GM19239 (cell line): ENCODE measurements at places on chromosomes 5 and 9.

- DNase-seq = no peak
These were observed 608.0 kb upstream of the ACO1 start for GRCh38 chr9:31776471-31776870.

DNA sequence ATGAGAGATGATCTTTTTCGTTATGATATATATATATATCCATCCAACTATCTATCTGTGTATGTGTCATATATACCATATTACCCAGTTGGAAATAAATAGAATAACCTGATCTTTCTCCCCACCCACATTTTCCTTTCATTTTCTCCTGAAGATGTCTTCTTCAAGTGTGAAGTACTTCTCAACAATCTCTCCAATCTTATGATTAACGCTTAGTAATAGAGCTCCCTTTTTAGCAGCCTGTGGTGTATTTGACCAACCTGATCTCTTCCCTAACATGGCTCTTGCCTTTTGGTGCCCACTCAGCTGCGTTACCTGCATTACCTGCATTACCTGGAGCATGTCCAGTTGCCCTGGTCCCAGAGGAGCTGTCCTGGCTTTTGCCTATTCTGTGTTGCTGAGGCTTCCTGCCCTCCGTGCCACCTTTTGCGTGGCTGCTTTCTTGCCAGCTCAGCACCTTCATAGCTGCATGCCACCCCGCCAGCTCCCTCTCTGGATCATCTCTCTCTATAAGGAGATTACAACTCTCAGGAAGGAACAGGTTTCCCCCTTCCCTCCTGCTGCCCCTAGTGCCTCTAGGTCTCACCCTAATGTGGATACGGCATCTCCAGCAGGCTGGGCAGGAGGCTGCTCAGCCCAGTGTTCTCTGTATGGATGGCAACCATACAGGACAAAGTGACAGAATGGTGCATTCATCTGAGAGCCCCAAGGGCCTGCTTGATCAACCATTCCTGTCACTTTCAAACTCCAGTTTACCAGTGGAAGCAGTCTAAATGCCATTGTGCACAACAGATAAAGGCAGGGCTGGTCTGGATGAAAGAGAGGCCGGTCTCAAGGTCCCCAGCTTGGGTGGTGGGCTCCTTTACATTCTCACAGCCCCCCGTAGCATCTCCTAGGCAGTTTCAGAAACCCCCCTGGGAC, 126.7 kb downstream of the GADD45G start:
- no peak for DNase-seq

GRCh38 chr9:35980289-35981011, 22.5 kb upstream of the OR2S2 start:
- no peak for DNase-seq

- DNase-seq = no peak
These were observed 419.0 kb downstream of the PLK2 start for GRCh38 chr5:58040846-58041245.

DNA sequence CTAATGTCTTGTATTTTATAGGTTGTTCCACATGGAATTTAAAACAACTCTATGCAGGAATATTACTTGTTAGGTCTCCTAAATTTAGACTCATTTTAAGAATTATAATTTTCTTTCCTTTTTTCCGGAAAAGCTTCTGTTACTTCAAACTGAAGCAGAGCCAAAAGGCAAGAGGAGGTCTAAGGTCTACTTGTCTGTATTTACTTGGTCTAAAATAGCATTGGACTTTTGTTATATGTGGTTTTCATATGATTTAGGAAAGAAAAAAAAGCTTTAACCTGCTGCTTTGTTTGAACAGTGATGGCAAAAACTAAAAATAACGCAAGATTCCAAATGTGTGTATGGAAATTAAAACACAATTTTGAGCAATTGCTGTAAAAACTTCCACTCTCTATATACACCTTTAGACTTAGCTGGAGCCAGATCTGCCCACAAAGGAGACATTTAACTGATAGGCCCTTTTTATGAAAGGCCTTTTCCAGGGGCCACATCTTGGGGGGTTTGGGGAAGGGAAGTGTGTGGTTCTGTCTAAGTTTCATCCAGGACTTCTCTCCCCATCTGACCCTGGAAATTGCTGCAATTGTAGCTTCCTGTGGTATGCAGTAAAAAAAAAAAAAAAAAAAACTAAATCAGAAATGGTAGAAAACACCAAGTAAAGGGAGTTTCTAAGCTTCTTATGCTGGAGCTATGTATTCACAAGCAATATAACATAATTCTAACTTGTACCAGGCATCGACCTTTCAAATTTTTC, 307.7 kb upstream of the MEF2C start:
- DNase-seq = no peak

DNA sequence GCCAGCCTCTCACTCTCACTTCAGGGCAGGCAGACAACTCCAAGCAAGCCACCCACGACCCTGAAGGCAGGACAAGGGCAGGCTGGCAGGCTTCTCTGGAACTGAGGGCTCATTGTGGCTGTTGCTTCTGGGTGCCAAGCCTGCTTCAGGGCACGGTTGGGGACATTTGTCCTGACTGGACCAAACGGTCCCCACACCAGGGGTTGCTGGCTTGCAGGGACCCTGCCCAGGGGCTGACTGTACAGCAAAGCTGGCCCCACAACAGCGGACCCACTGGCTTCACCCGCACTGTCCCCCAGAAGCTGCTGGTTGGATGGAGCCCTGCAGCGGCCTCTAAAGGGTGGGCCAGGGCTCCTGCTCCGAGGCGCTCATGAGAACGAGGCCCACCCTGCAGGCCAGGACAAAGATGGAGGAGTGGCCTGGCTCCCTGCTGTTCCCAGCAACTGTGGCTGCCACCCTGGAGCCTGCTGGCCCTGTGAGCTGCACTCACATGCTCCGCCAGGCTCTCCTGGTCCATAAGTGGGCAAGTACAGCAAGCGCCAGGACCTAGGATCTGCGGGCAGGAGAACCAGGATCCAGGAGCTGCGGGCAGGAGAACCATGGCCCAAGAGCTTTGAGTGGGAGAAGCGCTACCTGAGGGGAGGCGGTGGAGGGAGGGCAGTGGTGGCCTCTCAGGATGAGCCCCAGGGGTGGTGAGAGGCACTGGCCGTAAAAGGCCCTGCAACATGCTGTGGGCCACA, 34.4 kb upstream of the NSMF start:
- DNase-seq = no peak

- no peak for DNase-seq
These were observed 356.8 kb downstream of the SPOCK1 start for GRCh38 chr5:137142346-137142745.

GRCh38 chr5:127031147-127031862, 947 bp upstream of the MARCHF3 start:
- no peak for DNase-seq

- DNase-seq = no peak
These were observed 57.5 kb downstream of the CDH18 start for GRCh38 chr5:19930451-19930850.

GRCh38 chr9:113274474-113275156, 757 bp downstream of the CDC26 start:
- DNase-seq = peak; percentile 40

DNA sequence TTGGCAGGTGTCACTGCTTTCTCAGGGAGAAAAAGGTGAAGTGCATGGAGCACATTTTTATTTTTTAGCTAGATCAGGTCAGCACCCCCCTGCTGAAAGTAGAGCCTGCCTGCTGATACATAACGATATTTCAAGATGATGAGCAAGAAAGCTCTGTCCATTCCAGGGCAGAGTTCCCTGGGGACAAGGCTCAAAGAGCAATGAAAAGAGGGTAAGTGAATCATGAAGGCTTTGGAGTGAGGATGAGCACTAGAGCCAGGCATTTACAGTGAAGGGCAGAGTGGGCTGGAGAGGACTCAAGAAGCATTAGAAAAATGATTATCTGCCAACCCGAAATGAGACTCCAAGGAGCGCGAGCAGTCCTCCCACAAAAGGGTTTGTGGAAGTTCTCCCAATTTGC, 345.7 kb downstream of the TLE4 start:
- DNase-seq = no peak

GRCh38 chr5:180128671-180129261, 57.2 kb upstream of the RNF130 start:
- no peak for DNase-seq

GRCh38 chr5:14445576-14446290, 135.9 kb upstream of the OTULINL start:
- no peak for DNase-seq

DNA sequence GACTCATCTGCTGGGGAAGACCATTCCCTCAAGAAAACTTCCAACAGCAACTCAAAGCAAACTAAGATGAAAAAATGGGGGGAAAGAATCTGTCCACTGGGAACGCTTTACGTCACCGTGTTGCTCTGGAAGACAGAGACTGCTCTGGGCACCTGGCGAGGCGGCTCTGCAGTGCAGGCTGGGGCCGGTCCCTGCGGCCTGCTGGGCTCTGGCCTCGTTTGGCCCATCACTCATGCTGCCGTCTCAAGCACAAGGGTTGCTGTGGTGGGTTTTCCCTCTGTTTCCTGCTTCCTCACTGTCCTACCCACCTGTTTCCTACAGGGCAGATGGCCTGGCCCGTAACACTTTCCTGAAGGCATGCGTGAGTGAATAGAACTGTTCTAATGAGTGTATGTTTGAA, 92.9 kb upstream of the OTULINL start:
- DNase-seq = no peak

DNA sequence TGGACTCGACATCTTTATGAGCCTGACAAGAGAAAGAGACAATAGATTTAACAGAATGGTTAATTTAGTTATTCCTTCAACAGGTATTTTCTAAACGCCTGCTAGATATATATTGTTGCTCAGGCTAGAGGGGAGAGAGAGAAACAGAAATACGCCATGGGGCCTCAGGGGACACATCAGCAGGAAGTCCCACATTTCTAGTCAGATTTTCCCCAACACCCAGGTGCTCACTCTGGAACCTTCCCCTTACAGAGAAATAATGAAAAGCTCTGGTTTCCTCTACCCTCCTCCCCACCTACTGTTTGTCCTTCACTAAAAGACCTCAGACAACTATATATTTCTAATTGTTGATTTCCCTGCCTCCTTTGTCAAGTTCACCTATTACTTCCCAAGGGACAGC, 130.3 kb upstream of the TBC1D2 start:
- no peak for DNase-seq
